Activated T-helper 2 cell treated with anti-CD3 and anti-CD28 coated beads, Interferon-gamma antibody, Interleukin-2, Interleukin-4, amounts not matched to agents 10 μg/mL and 5 μg/mL and 100 μg/mL, durations not matched to agents 14 hours and 24 hours and 36 hours (primary cell): ENCODE measurements at places on chromosomes 5 and 9.

DNA sequence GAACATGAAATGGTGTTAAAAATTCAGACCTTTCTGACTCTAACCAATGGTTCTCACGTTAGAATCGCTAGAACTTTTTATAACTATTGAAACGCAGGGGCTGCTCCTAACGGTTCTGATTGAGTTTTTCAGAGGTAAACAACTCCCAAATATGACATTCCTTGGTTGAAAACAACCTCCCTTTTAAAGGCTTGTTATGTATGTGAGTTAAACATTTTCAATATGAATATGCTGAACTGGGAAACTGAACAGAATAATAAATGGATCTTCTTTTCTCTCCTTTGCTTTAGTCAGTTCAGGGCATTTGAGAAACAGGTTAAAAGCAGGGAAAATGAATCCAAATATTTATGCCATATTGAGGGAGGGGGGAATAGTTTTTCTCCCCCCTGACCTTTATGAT, 13.2 kb upstream of the DPYSL3 start:
- no peaks in the 10 kb centered on the region for H3K27me3 ChIP-seq
- no peaks in the 10 kb centered on the region for H3K4me1 ChIP-seq
- no peak for DNase-seq
- no peak overlapping the region for H3K27ac ChIP-seq

DNA sequence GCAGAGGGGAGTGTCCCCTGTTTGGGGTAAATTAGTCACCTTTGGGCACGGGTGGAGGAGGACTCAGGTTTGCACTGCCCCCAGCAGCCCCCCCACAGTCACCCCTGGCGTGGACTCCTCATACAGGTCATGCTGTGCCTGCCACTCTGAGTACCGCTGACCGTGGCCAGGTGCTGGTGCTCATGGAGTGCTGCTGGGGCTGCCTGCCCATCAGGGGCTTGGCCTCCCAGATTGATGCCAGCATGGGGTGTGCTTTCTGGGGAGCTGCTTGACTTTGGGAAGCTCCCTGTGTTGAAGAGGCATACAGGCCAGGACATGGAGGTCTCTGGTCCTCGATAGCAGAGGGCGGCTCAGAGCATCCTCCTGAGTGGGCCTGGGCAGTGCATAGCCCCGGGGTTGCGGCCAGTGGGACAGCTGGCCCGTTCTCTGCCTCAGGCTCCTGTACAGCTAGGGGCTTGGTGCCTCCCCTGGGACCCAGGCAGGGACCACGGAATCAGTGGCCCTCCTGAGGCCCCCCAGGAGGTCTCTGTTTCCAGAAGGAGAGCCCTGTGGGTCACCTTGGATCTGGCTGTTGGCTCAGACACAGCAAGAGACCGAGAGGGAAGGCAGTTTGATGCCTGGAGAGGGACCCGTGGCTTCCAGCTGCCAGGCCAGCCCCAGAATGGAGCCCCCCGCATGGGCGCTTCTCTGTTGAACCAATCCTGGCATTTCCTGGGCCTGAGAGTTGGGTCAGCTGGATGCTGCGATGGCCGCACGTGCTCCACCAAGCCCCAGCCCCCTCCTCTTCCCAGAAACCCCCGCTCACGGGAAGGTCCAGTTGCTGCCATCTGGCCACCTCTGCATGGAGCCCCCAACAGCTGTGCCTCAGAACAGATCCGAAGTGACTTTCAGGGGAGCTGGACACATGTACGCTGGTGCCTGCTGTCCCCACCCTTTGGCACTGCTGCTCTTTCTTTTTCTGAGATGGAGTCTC, 6.1 kb upstream of the AJM1 start:
- H3K4me3 ChIP-seq = no peak overlapping the region
- no peaks in the 10 kb centered on the region for H3K27me3 ChIP-seq
- no peaks in the 10 kb centered on the region for H3K4me1 ChIP-seq
- H3K27ac ChIP-seq = no peak overlapping the region

DNA sequence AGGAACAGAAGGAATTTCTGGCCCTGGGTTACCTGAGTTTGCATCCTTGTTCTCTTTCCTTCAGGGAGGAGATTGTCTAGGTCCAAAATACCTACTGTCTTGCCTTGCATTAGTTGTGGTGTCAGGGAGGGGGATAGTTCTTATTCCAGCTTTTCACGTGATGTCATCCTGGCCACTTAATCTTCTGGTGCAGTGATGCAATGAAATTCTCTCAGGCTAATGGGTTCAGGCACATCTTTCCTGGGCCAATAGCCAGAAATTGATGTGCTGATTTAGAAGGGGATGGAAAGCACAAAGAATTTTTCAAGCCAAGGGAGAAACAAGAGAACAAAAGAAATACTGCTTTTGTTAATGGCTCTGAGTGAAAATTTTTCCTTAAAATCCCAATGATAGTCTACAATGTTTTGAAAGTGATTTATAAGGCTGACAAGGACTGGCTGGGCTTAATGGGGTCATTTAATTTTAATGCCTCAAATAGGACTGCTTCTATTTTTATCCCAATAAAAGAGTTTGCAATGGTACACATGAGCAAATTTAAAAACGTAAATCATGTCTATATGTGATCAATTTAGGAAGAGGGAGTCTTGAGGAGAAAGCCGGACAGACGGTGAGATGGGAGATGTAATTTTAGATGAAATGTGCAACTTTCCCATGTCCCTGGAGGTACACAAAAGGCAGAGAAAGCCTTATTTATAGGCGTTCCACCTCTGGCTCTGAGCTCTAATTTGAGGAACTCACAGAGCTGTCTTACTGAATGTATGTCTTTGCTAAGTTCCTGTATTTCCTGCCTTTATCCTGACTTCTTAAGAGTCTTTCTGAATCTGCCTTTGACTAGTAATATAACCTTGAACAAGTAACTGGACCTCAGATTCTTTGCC, 89.3 kb upstream of the SV2C start:
- no peak for DNase-seq
- no peaks in the 10 kb centered on the region for H3K36me3 ChIP-seq
- no peak overlapping the region for H3K4me3 ChIP-seq
- no peak overlapping the region for H3K27ac ChIP-seq
- H3K27me3 ChIP-seq = no peaks in the 10 kb centered on the region

DNA sequence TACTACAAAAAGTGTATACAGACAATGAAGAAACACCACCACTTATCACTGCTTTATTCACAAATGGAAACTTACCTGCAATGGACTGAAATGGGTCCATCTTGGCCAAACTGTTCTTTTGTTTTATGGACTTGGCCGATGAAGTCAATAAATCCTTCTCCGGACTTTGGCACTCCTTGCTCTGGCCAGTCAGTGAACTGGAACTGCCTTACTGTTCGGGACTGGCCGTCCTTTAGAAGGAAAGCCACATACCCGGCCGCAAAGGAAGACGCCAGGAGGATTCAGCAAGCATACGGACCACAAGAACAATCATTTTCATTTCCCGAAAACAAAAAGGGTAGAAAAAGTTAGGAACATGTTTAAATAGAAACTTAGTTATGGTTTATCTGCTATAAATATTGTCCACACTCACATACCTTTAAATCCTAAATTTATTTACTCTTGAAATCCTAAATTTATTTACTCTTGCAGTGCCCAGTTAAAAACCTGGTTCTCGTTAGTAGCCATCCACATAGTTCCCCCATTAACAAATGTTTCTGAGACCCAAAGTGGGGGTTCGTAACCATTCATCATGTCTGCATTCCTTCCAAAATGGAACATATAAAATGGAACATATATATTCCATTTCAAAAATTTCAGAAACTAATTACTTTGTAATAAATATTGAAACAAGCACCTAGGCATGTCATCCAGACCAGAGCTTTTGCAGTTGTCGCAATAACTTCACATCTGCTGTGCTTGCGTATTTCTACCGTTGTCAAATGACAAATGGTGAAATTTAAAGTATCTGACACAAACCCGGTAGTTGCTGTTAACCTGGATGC, 532.1 kb upstream of the DMAC1 start:
- no peaks in the 10 kb centered on the region for H3K36me3 ChIP-seq
- H3K4me1 ChIP-seq = no peaks in the 10 kb centered on the region
- no peak overlapping the region for H3K4me3 ChIP-seq
- no peak overlapping the region for H3K27ac ChIP-seq
- DNase-seq = no peak

- no peak overlapping the region for H3K4me3 ChIP-seq
- no peak for DNase-seq
- H3K4me1 ChIP-seq = peaks cover 4% of the 10 kb centered on the region
- no peaks in the 10 kb centered on the region for H3K27me3 ChIP-seq
- H3K27ac ChIP-seq = no peak overlapping the region
Observed at GRCh38 chr5:175701797-175702196, 43.9 kb downstream of the HRH2 start.

DNA sequence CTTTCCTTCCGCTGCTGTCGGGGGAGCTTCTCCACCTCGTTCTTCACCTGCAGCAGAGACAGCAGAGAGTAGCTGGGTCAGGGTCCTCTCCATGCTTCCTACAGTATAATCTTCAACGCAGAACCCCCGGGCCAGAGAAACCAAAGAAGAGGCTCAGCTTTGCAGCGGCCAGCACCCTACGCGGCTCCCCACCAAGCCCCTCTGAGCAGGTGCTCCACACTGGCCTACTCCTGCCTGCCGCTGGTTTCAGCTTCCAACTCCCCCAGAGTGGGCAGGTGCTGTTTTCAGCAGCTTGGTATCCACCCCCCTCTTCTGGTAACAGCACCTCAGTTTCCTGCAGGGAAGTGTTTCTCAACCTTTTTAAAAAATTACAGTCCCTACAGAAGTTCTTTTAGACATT, 58.3 kb upstream of the FBXW11 start:
- peaks cover 87% of the 10 kb centered on the region for H3K36me3 ChIP-seq
- H3K4me3 ChIP-seq = no peak overlapping the region
- no peak for DNase-seq

- peaks cover 7% of the 10 kb centered on the region for H3K36me3 ChIP-seq
- no peak overlapping the region for H3K27ac ChIP-seq
- DNase-seq = no peak
- no peak overlapping the region for H3K4me3 ChIP-seq
- H3K4me1 ChIP-seq = peaks cover 43% of the 10 kb centered on the region
- H3K27me3 ChIP-seq = peaks cover 3% of the 10 kb centered on the region
Observed at GRCh38 chr5:1788200-1788599, 11.4 kb downstream of the MRPL36 start.
